ENCODE measurements at places on chromosomes 16 and 17. TPM values are rescaled to one million over a fixed set of nuclear protein-coding genes. Genes with fewer than 3 reads are reported as not detected.

The SLC12A3 gene
- total RNA-seq, result not detected

The BIRC5 gene
- total RNA-seq, result 65.2 TPM

The FGF11 gene
- 28.5 TPM for total RNA-seq

The C1QTNF1 gene
- total RNA-seq, result not detected

The SMTNL2 gene
- not detected for total RNA-seq

The ZNF213 gene
- total RNA-seq, result 12.9 TPM

The NOL11 gene
- 48.9 TPM for total RNA-seq

The SNX20 gene
- 76.3 TPM for total RNA-seq

DNA sequence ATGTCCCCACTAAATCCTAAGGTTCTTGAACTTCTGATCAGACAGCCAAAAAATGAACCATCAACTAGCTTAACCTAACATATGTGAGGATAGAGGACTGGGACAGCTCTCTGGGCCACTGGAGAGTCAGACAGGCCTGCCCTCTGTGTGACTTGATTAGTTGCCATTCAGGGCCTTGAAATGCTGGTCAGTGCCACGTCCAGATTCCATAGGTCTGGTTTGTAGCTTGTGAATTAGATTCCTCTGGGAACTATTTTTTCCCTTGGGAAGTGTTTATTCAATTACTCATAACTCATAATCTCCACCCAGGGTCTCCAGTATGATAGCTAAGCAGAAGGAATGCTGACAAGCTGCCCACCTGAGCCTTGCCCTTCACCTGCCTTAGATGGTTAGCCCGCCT, 48.2 kb downstream of the IGF2BP1 start:
- DNase-seq, result no peak

GRCh38 chr16:53922067-53922806, 218.3 kb downstream of the FTO start:
- no peak for DNase-seq

GRCh38 chr17:37824534-37825485, 80.0 kb upstream of the HNF1B start:
- no peak for DNase-seq

DNA sequence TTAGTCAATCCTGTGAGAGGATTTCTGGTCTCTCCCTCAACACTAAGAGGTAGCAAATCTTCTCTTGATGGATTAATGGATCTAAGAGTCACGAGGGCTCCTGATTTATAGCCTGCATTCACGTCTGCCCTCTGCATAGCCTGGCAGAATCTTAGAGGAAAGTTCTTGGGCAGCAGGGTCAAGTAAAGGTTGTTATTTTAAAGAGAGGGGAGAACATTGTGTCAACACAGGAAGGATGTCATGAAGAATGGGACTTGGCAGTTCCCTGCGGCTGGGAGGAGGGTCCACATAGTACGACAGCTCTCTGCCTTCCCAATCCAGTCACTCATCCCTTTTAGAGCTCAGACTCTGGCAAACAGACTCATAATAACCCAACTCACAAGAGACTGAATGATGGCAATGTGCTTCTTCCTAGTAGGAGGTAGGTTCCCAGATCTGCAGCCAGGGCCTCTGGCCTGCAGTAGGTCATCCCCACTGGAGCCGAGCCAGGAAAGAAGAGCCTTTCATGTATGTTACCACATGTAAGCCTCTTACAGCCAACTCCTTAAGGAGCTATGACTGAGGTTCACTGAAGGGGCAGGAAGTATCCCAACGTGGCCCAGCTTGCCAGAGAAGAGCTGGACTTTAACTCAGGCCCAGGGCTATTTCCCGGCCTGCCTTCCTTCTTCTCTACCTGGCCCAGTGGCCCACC, 25.4 kb upstream of the RPTOR start:
- no peak for DNase-seq

DNA sequence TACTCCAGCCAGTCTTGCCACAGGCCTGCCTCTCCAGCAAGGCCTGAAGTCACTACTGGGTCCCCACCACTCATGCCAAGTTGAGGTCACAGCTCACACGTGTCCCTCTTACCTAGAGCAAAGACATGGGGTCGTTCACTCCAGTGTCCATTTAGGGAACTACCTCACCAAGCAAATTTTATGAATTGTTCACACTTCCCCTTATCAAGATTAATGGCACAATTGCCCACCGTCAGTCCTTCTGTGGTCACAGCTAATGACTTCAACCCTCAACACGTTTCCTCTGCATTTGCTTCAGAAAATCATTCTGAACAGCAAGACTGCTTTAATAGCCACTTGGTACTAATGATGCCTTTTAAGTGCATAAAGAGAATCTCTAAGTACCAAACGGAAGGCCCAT, 14.6 kb downstream of the IRX6 start:
- DNase-seq, result no peak

GRCh38 chr17:70271672-70272071, 102.3 kb downstream of the KCNJ2 start:
- no peak for DNase-seq

- no peak for DNase-seq
Measured at GRCh38 chr17:73875346-73875745, 231.1 kb upstream of the SDK2 start.

GRCh38 chr17:73278465-73279453, 17.1 kb upstream of the CPSF4L start:
- no peak for DNase-seq

GRCh38 chr17:33968350-33969044, 286.6 kb upstream of the CCL2 start:
- DNase-seq, result peak; percentile 51

DNA sequence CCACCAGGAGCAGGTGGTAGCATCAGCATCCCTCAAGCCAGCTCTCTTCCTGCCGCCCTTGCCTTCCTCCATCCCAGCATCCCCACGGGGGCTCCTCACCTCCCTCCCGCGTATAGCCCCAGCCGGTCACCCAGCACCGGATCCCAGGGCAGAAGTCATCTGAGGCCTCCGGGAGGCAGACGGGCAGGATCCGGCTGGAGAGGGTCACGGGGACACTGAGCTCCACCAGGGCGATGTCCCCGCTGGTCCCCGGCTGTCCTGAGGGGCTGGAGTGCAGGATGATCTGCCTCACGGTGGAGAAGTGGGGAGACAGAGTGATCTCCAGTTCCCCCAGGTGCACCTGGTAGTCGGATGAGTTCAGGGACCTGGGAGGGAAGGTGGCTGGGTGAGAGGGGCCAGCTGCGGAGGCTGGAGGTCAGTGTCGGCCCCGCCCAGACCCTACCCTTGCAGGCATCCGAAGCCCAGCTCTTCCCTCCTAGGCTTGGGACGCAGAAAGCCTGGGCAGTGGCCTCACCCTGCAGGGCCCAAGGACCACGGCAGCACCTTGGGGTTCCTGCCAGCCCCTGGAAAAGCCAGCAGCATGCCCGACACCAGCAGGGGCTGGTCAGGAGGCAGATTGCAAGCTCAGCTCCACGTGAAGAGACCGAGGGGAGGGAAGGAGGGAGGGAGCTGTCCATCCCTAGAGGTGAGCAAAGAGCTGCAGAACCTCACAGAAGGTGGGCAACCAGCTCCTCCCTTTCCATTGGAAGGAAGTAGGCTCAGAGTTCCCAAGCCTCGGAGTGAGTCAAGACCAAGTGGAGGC, 2.3 kb downstream of the TPSG1 start:
- no peak for DNase-seq

DNA sequence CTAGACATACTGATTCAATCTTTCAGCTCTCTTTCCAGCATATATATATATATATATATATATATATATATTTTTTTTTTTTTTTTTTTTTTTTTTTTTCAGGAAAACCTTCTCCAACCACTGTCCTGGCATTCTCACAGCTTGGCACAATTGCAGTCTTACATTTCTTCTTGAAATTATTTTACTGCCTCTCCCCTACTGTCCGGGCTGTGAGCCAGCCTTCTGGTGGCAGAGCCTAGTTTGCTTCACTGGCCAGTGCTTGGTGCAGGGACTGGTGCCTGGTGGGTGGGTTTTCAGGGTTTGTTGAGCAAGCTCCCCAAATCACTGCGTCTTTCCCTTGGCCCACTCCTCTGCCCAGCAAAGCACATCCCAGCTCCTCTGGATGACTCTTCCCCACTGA, 28.5 kb downstream of the PRSS54 start:
- no peak for DNase-seq

GRCh38 chr17:75103601-75104554, 5.9 kb upstream of the ARMC7 start:
- DNase-seq, result no peak

DNA sequence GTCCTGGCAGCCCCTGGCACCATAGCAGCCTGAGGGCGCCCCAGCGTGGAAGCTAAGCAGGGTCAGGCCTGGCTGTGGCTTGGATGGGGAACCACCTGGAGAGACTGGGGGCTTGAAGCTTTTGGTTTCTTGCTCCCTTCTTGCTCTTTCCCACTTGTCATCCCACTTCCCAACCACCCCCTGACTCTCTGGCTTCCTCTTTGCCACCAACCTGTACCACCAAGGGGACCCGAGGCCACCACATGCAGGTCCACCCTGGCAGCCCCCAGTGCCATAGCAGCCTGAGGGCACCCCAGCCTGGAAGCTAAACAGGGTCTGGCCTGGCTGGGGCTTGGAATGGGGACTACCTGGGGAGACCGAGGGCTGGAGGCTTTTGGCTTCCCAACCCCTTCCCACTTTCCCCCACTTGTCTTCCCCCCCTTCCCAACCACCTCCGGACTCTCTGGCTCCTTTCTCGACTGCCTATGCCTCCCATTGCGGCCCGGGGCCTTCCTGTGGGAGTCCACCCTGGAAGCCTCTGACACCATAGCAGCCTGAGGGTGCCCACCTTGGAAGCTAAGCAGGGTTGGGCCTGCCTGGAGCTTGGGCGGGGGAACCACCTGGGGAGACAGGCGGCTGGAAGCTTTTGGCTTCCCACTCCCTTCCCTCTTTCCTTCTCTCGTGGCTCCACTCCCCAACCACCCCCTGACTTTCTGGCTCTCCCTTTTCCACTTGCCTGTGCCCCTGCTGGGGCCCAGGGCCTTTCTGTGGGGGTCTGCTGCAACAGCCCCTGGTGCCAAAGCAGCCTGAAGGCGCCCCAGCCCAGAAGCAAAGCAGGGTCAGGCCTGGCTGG, 2294.4 kb downstream of the TP53TG3F start:
- no peak for DNase-seq

GRCh38 chr17:42106009-42106408, 6.5 kb downstream of the DHX58 start:
- no peak for DNase-seq

GRCh38 chr16:70709942-70710341, 24.1 kb upstream of the MTSS2 start:
- DNase-seq, result no peak

All from activated naive CD8-positive, alpha-beta T cell treated with anti-CD3 and anti-CD28 coated beads, Interleukin-2, amount 10 ng/mL, durations not matched to agents 7 days and 5 days (primary cell).